Activated CD8-positive, alpha-beta memory T cell treated with anti-CD3 and anti-CD28 coated beads, Interleukin-2, amount 50 U/mL, for 4 hours (primary cell): ENCODE measurements at places on chromosomes 11 and 22.

DNA sequence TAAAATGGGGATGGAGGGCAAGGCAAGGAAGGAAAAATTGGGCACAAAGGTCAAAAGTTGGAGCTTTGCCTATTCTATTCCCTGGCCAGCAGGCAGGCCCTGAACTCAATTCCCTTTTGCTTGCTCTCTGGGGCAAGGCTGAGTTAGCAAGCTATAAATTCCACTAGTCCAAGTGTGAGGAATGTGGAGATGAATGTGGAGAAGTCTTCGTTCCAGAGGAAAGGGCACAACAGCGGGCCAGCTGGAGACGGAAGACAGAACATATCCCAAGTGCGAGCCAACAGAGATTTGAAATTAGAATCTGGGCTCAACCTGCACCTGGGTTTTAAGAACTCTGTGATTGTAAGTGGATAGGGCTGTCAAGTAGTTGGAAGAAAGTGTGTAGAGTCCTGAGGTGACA is 29.5 kb upstream of the FZD4 start:
- no peak for DNase-seq

DNA sequence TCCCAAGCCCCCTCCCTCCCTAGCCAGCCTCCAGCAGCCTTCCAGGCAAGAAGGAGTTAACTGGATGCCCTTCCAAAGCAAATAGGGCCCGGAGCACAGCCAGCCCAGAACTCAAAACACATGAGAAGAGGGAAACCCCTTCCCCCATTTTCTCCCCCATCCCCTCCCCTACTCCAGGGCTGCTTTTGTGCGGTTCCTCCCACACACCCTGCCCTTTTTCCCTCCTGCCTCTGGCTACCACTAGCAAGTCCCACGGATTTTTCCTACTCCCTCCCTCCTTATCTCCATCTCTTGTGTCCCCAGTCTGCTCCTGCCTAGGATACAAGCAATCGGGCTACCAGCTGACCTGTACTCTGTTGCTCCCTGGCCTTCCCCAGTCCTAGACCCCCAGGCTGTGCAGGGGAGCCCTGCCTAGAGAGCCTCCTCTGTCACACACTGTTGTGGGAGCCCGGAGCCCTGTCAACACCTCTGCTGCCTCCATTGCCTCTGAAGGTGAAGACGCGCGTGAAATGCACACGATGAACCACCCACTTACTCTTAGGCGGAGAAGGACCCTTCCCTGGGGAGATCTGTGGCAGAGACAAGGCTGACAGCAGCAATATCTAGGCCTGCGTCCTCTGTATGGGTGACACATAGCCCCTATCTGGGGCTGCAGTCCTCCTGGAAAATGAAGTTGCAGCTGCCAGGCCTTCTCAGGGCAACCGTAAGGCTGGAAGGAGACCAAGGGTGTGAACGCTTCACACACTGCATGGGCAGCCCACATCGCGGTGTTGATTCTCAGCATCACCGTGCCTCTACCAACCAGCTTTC is 282.8 kb downstream of the MN1 start:
- no peak for DNase-seq

DNA sequence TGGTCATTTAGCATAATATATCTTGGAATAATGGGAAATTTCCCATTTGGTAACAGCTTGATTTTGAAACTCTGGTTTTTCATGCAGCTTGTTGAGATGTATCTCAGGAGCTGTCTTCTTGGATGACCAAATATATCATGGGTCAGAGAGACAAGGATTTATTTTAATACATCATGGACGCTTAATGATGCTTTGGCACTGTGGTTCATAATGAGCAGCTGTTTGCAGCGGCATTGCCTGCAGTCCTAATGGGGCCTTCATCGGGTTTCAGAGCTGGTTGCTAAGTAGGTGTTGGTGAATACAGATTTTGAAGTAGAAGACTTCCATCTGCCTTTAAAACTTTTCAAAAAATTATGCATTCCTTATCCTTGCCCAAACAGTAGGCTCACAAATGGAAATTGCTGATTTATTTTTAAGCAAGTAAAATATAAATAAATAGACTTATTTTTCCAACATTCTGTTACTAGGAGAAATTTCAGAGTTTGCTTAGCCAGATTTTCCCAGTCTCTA is 389.5 kb upstream of the FAT3 start:
- DNase-seq, result no peak

GRCh38 chr22:23182309-23183060 is 2.2 kb downstream of the BCR start:
- DNase-seq, result peak; percentile 55

GRCh38 chr11:120236169-120237107 is 3.5 kb upstream of the POU2F3 start:
- DNase-seq, result no peak

GRCh38 chr11:116532066-116532465 is 240.7 kb downstream of the BUD13 start:
- no peak for DNase-seq

- no peak for DNase-seq
These were observed 56.9 kb downstream of the OSBP2 start for GRCh38 chr22:30751529-30751928.

DNA sequence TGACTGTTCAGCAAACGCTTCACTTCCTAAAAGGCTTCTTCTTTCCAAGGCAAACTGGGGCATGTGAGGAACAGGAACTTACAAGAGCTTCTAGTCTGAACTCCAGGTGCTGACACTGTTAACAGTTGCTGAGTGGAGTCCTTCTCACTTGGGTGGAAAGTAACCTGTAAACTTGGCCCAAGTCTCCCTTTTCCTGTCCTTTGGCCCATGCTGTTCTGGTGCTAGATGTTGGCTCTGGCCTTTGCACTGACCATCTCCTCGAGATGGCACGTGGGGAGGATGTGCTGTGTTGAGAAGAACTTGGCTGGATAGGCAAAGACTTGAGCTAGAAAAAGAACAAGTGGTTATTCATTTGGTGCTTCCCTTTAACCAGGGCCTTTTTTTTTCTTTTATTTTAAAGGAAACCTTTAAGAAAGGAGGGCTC is 53.6 kb downstream of the PTPRJ start:
- DNase-seq, result no peak

DNA sequence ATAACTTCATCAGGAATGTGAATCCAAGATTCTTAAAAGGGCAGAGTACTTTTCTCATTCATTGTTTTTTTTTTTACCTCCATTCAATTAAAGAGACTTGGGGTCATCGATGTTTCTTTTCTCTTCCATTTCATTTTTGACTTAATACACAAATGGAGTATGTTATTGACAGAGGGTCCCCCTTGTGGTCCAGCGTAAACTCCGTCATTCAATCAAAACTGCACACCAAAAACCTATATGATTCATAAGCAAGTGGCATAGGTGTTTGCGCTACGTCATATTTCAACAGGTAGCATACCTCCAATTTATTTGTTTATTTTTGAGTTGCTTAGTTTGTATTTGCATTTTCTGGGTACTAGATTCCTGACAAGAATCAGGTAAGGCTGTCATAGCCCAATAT is 12.7 kb upstream of the FOLH1 start:
- no peak for DNase-seq

DNA sequence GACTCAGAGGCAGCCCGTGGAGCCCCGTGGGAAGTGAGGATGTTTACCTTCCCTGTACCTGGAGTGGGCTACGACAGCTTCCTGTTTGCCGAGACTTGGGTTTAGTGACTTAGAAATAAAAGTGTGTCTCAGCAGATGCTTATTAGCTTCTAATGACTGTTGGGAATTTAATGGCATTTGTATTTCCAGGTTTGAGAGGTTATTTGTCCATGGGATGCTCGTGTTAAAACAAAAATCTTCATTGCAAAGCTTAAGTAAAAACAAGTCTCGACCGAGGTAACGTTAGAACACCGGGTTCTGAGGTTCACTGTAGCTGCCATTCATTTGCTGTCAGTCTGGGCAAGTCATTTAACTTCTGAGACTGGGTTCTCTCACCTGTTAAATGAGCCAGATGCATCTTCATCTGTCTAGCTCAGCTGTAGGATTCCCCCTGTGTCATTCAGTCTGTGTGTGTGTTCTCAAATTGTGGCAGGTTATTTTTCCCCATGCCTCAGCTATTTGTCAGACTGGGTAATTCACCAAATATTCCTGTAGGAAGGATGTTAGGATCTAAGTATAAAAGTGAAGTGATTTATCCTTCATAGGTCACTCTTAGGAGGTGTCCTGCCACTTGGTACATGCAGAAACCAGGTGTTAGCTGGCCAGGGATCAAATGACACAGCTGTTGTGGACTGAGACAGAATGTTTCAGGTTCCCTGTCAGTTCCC is 791 bp downstream of the EI24 start:
- DNase-seq, result no peak

DNA sequence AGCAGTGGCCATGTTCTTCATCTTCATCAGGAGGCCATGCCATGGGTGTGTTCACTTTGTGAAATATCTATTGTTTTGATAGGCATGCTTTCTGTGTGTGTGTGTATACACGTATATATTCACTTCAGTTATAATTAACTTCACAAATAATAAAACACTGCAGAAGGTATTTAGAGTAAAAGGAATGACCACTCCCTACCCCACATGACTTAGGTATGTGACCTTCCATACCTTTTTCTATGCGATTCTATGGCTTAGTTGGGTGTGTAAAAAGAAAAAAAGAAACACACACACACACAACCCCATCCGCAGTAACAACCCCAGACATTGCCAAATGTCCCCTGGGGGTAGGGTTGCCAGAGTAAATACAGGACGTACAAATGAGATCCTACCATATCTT is 72.0 kb downstream of the CYTH4 start:
- DNase-seq, result no peak

DNA sequence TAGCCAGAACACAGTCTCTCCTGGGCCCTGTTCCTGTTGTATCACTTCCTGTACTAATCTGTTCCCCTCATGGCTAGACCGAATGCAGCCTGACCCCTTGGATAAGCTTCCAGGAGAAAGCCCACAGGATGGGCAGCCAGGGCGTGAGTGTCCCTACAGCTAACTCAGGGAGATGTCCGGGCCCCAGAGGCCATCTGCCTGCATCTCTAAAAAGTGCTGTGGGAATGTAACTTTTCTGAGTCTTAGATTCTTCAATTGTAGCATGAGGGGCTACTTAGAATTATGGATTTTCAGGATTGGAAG is 7.7 kb upstream of the MALAT1 start:
- DNase-seq, result no peak

GRCh38 chr22:39545386-39546365 is 13.1 kb upstream of the RPS19BP1 start:
- DNase-seq, result peak; percentile 72

GRCh38 chr11:131163613-131164012 is 206.8 kb upstream of the NTM start:
- no peak for DNase-seq

DNA sequence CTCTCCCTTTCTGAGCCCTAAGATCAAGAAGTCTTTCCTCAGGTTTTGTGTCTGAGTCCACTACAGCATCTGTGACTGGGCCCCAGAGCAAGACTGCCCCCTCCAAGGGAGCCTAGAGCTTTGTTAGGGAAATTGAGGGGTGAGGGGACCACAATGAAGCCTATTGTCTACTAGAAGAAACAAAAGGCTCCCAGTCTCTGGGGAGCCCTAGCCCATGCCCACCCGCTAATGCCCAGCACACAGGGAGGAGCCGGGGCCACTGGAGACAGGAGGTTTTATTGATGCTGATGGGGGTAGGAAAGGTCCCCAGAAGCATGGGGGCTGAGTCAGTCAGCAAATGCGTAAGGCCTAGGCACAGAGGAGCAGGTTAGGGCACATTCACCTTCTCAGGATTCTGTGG is 14.0 kb downstream of the RHOG start:
- DNase-seq, result no peak

GRCh38 chr11:96905663-96906062 is 515.9 kb downstream of the JRKL start:
- DNase-seq, result no peak

- DNase-seq, result no peak
These were observed 35.8 kb downstream of the NRXN2 start for GRCh38 chr11:64687204-64687603.

DNA sequence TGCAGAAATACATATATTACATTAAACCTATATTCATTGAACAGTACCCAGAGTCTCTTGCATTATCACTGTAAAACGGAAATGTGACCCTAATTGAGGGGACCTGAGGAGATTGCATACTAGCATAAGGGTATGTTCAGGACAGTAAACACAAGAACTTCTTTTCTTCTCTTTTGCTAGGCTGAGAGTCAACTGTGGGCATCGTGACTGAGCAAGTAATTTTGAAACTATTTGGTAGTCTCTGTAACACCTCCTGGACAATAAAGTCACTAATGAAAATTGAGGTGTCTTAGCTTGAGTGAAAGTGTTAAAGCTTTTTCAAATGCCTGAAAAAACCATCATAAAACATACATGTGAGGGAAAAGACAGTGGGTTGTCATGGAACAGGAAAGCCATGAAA is 90.9 kb downstream of the PDHX start:
- no peak for DNase-seq

DNA sequence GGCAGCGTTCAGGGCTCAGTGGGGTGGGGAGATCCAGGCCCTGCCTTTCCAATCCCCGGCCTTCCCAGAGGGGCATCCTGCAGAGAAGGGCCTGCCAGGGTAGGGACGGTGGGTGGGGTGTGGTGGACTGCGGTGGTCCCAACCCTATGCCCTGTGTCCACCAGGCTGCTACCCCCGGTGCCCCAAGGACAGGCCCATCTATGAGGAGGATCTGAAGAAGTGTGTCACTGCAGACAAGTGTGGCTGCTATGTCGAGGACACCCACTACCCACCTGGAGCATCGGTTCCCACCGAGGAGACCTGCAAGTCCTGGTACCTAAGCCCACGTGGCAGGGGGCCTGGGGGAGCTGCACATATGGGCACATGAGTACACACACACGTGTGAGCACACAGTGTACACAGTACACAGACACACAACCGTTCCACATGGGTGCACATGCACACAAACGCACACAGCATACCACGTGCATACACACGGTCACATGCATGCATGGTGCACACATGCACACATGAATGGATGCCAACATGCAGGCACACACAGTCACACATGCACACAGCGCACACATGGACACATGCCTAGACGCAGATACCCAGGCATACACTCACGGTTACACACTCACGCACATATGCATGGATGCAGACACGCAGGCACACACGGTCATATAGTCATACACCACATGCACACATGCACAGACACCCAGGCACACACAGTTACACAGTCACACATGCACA is 16.1 kb downstream of the MUC2 start:
- no peak for DNase-seq

GRCh38 chr11:128239306-128239705 is 348.1 kb downstream of the ETS1 start:
- no peak for DNase-seq

DNA sequence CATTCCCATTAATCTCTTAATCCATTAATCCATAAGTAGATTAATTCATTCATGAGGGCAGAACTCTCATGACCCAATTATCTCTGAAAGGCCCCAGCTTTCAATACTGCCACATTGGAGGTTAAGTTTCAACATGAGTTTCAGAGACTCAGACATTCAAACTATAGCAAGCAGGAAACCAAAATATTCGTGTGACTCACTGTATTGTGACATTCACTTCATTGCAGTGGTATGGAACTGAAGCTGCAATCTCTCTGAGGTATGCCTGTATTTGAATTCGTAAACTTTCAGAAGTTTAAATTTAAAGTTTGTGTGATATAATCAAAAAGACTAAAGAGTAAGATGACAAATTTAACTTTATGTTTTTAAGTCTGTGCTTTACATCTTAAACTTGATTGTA is 2.9 kb upstream of the OR52J3 start:
- DNase-seq, result no peak

GRCh38 chr11:124791626-124792341 is 8.4 kb downstream of the MSANTD2 start:
- DNase-seq, result no peak
